Keratinocyte (primary cell): ENCODE measurements at places on chromosomes 3 and 15.
A peak's percentile ranks its signal among the peaks of the same experiment; 100 is the strongest.

DNA sequence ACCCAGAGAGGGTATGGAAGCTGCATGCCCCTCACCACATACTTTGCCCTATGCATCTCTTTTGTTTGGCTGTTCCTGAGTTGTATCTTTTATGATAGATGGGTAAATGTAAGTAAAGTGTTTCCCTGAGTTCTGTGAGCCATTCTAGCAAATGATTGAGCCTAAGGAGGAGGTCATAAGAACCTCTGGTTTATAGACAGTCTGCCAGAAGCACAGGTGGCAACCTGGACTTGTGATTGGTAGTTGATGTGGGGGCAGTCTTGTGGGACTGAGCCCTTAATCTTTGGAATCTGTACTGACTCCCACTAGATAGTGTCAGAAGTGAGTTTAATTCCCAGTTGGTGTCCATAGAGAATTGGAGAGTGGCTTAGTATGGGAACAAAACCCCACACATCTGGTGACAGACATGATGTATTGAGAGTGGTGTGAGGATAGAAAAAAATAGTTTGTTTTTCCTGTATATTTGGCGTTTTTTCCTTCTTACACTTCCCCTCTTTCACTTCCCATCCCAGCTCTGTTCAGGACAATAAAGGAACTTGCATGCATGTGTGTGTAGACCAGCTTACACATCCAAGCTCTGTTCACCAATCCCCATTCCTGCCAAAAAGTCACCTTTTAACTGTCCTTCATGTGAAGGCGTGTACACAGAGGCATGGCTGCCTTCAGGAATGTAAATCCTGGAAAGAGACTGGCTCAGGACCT is 38.1 kb upstream of the SPPL2A start:
- DNase-seq = no peak

GRCh38 chr3:189270248-189270832 is 98.6 kb downstream of the TPRG1 start:
- peak; percentile 66 for DNase-seq

- no peak for DNase-seq
Measured at GRCh38 chr3:187958432-187959003, 195.4 kb upstream of the LPP start.

DNA sequence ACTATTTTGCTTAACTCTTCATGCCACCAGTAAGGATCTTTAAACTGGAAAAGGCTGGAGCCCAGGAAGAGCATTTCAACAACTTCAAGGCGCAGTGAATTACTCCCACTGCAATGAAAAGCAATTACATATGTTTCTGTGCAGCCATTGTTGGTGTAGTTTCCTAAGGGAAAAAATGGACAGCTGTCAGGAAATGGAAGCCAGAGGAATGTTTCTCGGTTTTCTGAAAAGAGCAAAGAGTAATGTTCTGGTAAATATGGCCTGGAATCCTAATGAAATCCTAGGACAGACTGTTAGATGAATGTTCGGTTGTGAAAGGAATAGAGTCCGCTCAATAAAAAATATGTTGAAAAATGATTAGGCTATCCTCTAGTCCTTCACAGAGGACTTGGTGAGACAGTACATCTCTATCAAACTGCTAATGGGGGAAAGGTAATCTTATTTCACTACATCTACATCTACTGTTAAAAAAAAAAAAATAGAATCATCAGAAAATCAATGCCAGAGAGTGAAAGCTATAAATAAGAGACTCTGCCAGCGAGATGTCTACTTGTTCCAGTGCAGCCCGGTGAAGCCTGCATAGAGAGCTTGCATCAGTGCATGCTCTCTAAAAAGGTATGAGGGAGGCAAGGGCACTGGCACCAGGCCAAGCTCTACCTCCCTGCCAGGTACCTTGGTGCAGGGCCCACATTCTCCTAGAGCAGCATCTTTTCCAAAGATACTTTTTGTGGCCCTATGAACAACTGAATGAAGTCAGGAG is 68.2 kb upstream of the TJP1 start:
- DNase-seq = no peak

DNA sequence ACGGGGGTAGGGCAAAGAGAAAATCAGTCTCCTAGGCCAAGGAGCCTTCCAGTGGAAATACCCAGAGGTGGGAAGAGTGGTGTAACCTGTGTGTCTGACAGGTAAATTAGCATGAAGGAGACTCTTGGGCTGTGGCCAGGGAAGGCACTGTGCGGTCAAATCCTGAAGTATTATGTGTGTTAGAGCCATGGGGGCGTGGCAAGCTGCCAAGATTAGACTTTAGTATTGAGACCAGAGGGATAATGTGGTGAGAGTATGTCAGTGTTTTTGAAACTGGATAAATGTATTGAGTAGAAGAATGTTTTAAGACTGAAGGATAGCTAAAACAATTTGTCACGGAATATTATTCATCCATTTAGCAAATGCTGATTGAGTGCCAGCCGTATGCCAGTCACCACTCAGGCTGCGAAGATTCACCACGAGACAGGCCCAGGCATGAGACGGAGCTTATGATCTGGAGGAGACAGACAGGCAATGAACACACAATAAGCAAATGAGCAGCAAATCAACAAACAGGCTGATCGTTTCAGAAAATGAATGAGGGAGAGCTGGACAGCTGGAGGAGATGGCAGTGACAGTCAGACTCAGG is 445.9 kb downstream of the MCTP2 start:
- DNase-seq = peak; percentile 85

DNA sequence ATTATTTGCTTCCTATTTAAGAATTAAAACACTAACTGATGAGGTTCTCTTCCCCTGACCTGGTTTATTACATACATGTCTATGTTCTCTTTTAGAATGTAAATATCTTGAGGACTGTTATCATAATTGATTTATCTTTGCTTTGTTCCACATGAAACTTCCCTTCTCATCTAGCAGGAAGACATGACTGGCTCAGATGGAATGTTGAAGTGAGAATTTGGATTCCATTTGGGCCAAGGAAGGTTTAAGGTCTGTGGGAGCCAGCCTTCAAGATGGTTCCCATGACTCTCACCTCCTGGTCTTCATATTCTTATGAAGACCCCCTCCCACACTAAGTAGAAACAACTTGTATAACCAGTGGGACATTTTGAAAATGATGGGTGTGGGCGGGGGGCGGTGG is 222.2 kb upstream of the GADL1 start:
- no peak for DNase-seq
